ENCODE measurements at places on chromosomes 13 and 19.

DNA sequence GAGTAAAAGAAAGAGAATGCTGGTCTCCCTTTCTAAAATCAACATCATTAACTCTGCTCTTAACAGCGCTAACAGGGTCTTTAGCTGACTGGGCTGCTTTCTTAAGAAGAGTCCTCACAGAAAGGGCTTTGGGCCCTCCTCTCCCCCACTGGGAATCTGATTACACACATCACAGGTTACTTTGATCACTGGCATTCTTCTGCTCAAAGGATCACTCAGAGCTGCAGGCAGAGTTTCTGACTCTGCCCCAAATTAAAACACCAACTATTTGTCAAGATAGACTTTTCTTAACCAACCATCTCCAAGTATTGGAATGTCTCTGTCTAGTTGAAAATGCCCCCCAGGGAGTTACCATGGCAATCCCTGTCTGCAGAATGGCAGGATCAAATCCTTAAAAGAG lies 31.1 kb upstream of the SIAH3 start:
- ATAC-seq, result no peak

DNA sequence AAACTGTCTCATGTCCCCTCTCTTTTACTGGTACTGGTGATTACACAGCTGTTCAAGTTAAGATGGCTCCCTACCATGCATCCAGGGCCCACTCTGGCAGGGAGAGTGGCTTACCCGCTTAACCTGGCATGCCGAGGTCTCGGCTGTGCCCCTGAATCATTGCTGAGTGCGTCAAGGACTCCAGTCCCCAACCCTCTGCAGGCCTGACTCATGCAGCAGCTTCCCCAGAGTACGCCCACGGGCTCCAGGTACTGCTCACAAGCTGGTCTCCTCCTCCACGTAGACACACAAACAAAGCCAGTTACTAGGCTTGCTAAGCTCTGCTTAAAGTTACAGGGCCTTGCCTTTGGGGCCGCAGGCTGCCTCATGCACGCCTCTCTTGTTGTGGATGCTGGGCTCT lies 447.4 kb downstream of the COG6 start:
- ATAC-seq, result no peak

- no peak for ATAC-seq
Measured at GRCh38 chr13:94415500-94416237, 63.8 kb downstream of the DCT start.

DNA sequence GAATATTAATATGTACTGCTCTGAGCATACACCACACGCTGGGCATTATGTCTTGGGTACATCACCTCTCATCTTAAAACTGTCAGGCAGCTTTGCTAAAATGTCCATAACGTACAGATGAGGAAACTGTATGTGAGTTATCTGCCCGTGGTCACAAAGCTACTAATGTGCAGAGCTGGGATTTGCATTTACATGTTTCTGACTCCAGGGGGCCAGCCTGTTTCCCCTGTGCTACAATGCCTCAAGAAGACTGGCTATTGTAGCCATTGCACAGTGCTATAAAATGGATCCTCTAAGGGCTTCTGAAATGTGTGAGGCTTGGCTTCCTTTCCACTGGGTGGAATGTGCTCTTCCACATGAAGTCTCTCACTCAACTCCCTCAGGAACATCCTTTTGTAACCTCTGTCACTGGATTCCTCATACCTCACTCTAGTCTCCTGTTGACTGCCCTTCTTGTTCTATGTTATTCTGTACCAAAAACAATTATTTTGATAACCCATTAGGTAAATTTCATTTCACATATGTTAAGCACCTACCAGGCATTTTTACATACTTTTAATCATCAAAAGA lies 95.6 kb upstream of the HTR2A start:
- ATAC-seq, result no peak
